Activated T-helper 17 cell treated with anti-CD3 and anti-CD28 coated beads, Interleukin-2, amount 50 U/mL, for 72 hours (primary cell): ENCODE measurements at places on chromosomes 16 and 17. TPM values are rescaled to one million over a fixed set of nuclear protein-coding genes. Genes with fewer than 3 reads are reported as not detected.

DNA sequence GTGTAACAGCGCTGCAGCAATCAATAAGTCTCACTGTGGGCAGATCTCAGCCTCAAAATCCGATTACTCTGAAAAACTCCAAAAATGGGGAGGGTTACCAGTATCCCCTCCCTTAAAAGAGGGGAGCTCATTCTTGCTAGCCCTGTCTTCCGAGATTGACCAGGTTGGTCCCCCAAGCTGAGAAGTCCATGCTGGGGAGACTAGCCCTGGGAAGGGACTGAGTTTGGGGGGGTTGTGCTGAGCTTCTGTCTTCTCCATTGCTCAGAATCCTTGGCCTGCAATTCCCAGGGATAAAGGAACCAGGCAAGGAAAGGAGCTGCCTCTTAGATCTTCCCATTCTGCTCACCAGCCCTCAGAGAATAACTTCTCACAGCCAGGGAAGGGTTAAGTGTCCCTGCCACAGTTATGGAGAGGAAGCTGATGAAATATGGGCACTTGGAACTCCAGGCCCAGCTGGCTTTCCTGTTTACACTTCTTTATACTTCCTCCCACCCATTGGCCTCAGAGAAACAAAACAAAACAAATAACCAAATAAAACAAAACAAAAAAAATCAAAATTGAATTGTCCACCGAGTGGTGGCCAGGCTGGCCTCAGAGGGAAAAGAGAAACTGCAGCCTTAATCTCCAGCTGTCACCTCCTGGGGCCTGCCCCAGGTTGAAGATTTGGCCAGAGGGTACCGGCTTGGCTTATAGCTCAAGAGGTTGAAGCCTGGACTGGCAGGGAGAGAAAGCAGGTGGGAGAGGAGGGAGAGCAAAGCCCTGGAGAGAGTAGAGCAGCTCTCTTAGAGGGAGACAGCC, 2.6 kb downstream of the HOXB3 start:
- peaks cover 75% of the 10 kb centered on the region for H3K27me3 ChIP-seq
- no peak overlapping the region for H3K27ac ChIP-seq
- H3K4me1 ChIP-seq = peaks cover 16% of the 10 kb centered on the region
- no peak for ATAC-seq
- no peaks in the 10 kb centered on the region for H3K36me3 ChIP-seq

DNA sequence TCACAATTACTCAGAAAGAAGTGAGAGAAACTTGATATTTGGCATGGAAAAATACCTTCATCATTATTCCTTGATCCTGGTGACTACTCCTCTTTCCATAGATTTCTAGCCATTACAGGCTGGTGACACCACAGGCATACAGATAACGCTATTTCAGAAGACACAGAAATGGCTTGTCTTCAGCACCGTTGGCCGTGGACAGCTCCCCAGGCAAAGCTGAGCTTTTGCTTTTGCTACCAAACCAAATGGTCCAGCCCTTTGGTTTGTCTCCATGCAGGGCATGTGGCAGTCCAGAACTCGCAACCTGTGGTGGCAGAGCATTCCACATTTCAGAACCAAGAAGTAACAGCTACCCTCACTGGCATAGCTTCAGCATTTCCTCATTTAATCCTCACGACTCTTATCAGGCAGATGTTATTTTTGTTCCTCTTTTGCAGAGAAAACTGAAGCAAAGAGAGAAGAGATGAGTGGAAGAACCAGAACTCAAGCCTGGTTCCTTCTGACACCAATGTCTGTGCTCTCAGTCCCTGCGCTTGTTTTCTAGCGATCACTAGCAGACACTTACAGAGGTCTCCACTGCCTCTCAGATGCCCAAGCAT, 55.5 kb downstream of the HS3ST4 start:
- H3K27ac ChIP-seq = no peak overlapping the region
- no peak overlapping the region for H3K4me3 ChIP-seq

- no peaks in the 10 kb centered on the region for H3K4me1 ChIP-seq
- no peak overlapping the region for H3K27ac ChIP-seq
- no peak for ATAC-seq
- H3K27me3 ChIP-seq = no peaks in the 10 kb centered on the region
- H3K36me3 ChIP-seq = no peaks in the 10 kb centered on the region
Observed at GRCh38 chr16:88880226-88881006, 14.0 kb upstream of the PABPN1L start.

DPEP2 gene
- total RNA-seq = 7.3 TPM

TOM1L1 gene
- total RNA-seq = 3.2 TPM

GNG13 gene
- total RNA-seq = not detected

WDR81 gene
- 13.2 TPM for total RNA-seq

KCNJ12 gene
- 0.05 TPM for total RNA-seq

- ATAC-seq = no peak
- H3K27me3 ChIP-seq = peaks cover 39% of the 10 kb centered on the region
- H3K4me3 ChIP-seq = no peak overlapping the region
- no peaks in the 10 kb centered on the region for H3K36me3 ChIP-seq
- no peaks in the 10 kb centered on the region for H3K4me1 ChIP-seq
- no peak overlapping the region for H3K27ac ChIP-seq
Observed at GRCh38 chr17:79478051-79478461, 132.8 kb downstream of the RBFOX3 start.
